ENCODE measurements at places on chromosomes 3 and 15. TPM values are rescaled to one million over a fixed set of nuclear protein-coding genes. Genes with fewer than 3 reads are reported as not detected.

DNA sequence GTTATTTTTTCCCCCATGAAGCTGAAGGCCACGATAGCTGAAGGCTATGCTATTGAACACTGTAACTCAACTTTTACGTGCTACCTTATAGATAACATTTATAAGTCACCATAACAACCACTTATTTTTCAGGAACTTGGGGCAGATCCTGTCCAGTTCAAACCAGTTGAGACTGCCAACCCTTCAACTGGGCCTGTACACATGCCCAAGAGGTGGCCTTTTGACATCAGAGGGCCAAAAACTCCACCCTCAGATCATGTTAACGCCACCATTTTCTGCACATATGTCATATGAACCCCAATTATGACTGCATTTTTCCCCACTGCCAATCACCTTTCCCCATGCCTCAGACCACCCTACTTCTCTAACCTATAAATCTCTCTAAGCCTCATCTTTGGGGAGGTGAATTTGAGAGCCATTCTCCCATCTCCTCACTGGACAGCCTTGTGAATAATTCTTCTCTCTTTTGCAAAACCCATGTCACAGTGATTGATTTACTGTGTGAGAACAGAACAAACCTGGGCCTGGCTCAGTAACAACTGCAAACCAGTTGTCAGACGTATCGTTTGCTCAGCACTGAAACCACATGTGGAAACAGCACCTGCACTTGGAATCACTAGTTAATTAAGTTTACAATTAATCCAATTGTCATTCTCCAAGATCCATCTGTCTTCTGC is 42.5 kb downstream of the ZNF445 start:
- peak; percentile 21 for DNase-seq

P2RY13 gene
- 1.8 TPM for total RNA-seq

CLDN16 gene
- total RNA-seq = not detected

ATP10A gene
- 7.2 TPM for total RNA-seq

DNA sequence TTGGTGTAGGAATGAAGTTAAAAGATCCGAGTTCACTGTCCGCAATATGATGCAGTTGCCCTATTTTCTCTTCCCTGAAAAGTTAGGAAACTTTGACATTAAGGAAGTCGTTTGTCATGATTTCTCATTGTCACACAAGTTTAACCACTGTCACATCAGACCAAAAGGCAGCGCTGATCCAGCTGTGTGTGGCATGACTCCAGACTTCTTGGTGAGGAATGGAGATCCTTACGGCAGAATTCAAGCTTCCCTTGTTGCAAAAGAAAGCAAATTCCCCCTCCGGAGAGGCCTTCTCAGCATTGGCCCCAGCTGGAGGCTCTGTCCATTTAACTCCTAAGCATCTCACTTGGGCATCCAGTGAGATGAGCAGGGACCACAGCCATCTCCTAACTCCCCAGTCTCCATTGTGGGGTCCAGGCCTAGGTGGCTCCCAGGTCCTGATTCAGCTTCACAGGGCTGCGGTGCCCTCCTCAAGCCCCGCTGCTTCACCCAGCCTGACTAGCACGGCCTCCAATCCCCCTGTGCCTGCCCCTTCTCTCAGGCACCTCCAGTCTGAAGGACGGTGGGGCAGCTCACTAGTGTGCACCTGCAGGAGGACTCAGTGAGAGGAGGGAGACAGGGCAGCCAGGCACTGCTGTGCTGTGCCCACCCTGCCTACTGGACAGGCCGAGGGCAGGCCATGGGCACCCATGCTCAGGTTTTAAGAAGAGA is 159.5 kb downstream of the CHSY1 start:
- DNase-seq = no peak

DNA sequence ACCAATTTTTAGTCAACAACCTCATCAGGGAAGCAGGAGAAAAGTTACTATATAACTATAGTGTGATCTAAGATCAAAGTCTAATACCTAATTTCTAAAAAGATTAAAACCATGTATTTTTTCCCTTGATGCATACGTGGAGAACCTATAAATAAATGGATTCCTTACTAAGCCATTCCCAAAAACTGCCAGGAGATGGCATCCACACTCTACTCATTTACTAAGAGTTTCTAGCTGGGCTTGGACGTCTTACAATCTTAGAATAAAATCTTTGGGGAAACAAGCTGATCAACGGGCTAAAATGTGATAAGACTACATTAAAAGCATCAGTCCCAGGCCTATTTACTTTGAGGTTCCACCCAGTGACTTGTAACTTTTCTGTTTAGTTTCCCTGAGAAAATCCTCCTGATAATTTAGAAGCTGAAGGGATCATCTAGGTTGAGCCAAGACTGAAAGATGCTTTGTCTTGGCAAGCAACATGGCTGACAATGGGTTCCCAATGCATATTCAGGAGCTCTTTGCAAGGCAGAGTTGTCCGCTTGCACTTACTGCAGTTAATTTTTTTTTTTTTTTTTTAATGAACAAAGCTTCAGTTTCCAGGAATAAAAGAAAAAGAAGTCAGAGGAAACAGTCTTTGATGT is 85.5 kb upstream of the FGF12 start:
- no peak for DNase-seq

GRCh38 chr15:86115145-86115801 is 35.6 kb downstream of the AGBL1 start:
- no peak for DNase-seq

CASR gene
- under 0.01 TPM for total RNA-seq

DNA sequence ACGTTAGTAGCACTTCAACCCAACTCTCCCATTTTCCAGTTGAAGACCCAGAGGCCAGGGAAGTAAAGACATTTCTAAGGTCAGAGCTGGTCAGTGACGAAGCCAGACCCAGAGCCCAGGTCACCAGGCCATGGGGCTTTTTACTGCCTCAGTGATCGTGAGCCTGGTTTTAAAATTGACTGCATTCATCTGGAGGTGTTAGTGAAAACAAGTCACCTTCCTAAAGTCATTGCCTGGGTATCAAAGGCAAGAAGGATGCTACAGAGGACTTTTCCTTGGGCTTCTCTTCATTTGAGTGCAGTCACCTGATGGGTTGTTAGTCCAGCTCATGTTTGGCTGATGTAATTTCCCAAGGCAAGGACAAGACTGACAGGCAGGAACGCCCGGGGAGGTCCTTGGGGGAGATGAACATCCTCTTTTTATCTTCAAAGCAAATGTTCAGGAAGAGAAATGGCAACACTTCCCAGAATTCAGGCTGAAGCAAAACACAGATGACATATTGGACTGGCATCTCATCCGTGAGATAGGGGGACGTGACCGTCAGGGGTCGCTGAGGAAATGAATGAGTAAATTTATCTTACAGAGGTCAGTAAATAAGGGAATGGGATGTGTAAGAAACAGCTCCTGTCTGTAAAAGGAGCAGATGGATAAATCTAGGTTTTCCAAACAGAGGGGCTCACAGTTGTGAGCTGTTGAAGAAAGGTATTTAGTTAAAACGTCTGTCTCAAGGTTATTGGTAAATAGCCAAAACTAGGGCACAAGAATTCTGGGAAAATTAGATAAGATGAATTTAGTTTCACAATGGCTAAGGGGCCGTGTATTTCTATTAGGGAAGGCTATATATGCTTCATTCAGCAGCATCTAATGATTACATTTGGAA is 201.2 kb downstream of the OPA1 start:
- DNase-seq = no peak

DNA sequence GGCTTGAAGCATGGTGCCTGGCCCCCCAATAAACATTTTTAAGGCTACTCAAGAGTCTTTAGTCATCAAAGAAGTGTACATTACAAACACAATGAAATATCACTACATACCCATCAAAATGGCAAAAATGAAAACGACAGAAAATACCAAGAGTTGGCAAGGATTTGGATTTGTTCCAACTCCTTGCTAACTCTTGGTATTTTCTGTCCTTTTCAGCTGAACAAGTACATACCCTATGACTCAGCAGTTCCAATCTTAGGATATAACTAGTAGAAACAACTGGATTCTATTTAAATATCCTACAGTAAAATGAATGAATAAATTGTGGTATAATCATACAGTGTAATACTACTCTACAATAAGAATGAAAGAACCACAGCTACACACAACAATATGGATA is 25.1 kb upstream of the GABPB1 start:
- DNase-seq = no peak

DNA sequence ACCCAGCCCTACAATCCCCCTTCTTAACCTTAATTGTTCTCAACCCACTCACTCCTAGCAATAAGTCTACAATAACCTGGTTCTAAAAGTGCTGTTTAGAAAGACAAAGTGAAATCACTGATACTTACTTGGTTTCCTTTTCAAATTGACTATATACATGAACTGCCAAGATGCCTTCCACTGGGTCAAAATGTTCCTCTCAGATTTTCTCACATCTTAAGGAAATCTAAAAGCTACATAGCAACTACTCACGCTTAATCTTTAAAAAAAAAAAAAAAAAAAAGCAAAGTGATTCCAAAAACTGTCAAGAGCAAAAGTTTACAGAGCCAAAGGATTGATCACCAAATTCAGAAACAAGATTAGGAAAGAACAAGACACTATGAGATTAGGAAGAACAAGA is 68.7 kb upstream of the MAP4 start:
- DNase-seq = no peak

ROPN1 gene
- not detected for total RNA-seq

SLC15A2 gene
- total RNA-seq = 0.82 TPM

GOLGA6C gene
- total RNA-seq = not detected

DNA sequence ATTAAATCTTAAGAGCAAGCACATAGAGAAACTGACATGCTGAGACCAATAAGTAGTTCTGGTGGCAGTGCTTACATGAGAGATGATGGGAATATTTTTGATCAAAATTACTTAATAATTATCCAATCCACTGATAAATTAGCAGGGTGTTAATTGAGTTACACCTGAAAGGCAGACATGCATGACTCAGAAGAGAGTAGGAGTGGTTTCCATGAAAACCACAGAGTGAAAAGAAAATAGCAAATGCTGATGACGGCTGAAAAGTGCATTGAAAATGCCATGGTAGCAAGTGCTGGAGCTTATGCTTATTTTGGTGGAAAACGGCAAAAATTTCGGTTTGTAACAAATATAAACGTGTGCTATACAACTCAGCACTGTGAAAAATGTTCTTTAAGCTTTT is 267.8 kb upstream of the LRRN1 start:
- DNase-seq = no peak

MUC4 gene
- total RNA-seq = not detected

DNA sequence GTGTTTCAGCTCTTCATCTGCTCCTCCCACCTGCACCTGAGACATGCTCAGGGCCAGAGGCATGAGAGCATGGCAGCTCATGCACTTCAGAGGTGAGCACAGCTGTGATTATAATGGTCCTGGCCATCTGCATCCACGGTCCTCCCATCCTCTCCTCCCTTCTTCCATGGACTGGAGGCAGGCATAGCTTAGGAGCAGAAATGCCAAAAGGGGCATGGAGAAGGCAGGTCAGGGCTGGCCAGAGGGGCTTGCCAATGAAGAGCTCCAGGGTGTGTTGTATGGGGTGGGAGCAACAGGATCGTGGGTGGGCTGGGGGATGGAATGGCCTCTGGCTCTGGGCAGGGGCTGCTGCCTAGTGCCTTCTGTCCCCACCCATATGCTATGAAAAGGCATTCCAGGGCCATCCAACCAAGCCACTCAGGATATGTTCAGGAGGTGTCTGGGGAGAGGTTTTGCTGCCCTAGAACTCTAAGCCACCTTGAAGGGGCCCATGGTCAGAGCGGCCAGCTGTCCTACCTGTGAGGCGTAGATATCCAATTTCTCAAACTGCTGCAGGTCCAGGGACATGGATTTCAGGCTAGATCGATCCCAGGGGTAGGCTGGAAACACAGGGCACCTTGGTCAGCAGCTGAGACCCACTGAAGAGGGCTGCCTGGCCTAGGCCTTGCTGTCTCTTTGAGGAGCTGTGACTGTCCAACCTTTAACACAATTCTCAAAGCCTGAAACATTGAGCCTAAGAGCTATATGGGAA is 26.1 kb downstream of the KY start:
- DNase-seq = no peak

DNA sequence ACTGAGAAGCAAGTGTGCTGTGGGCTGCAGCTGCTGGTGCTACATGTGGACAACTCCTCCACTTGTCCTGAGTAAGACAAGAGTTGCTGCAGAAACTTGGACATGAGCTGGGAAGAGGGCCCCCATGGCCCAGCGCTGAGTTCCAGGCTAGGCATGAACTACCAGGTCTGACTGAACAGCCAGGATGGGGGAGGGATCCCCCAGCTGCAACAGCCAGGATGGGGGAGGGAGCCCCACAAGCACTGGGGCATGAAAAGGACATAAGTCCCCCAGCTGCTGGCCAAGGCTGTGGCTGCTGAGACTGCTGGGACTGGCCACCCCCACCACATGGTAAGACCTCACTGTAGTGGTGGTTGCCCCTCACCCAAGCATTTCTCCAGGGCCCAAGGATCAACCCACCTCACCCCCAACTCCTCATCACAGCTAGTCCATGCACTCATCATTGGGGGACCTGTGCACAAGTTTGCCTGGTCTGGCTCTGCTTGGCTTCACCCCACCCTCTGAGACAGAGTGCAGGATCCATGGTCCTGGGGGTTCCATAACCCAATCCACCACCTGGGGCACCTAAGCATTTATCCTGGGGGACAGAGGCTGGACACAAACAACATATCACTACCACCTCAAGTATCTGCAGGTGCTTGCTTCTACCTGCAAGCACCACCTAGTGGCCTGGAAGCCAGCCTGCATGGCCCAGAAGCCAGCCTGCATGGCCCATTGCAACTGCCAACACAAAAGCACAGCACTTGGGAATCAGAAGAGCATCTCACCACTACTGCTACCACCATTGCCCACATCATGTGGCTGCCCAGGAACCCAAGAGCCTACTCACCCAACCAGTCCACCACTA is 84.5 kb upstream of the STT3B start:
- DNase-seq = no peak

CILP gene
- 205 TPM for total RNA-seq

PP2D1 gene
- not detected for total RNA-seq

- DNase-seq = no peak
Measured at GRCh38 chr15:100958326-100959065, 39.3 kb downstream of the LRRK1 start.

ZNF80 gene
- total RNA-seq = not detected

LRRC31 gene
- not detected for total RNA-seq

- DNase-seq = peak; percentile 60
Measured at GRCh38 chr15:73981761-73982221, 10.3 kb downstream of the STOML1 start.

STRC gene
- under 0.01 TPM for total RNA-seq

- no peak for DNase-seq
Measured at GRCh38 chr15:39362821-39363561, 217.9 kb upstream of the THBS1 start.

GRCh38 chr15:36757189-36757814 is 177.9 kb downstream of the CDIN1 start:
- DNase-seq = no peak

GRCh38 chr3:151168269-151169094 is 34.5 kb downstream of the GPR171 start:
- peak; percentile 84 for DNase-seq
